Chondrocyte (in vitro differentiated cells): ENCODE measurements at places on chromosomes 2 and 18. TPM values are rescaled to one million over a fixed set of nuclear protein-coding genes. Genes with fewer than 3 reads are reported as not detected.

FLACC1 gene
- total RNA-seq, result 1.4 to 2.1 TPM (median 1.5 TPM) in 3 replicates

DNA sequence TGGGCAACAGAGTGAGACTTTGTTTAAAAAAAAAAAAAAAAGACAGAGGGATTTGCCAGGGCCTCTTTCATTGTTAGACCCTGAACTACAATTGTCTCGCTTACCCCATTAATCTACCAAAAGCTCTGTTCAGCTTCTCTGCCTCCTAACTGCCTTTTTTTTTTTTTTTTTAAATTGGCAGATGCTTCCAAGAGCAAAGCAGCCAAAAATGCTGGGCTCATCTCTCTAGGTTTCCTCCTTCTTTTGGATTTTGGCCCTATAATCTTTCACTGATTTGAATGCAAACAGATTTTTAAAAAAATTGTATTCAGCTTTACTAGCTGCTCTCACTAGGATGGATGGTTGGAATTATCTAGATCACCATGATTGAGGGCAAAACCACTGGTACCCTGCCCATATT is 33.2 kb upstream of the RAPGEF4 start:
- no peak for DNase-seq

GRCh38 chr2:218861645-218862318 is 2.2 kb downstream of the WNT6 start:
- DNase-seq, result peak; percentile 50

- no peak for DNase-seq
Measured at GRCh38 chr2:767440-767839, 90.2 kb upstream of the TMEM18 start.

DNA sequence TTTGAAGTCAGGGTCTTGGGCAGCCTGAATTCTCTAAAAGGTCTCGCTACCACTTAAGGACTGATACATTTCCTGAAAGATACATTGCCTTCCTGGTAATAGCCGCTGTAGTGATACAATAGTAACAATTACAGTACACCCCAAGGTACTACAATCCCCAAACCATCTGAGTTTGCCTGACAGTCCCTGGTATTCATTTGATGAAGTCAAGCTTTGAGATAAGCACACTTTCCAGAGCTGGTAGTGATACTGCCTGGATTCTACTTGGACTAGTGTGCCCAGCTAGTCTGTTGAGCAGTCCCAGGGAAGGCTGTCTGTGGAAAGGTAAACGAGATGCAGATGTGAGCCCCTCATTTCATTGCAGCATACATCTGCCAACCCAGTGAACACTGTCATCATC is 24.4 kb upstream of the ITGB6 start:
- DNase-seq, result no peak

DNA sequence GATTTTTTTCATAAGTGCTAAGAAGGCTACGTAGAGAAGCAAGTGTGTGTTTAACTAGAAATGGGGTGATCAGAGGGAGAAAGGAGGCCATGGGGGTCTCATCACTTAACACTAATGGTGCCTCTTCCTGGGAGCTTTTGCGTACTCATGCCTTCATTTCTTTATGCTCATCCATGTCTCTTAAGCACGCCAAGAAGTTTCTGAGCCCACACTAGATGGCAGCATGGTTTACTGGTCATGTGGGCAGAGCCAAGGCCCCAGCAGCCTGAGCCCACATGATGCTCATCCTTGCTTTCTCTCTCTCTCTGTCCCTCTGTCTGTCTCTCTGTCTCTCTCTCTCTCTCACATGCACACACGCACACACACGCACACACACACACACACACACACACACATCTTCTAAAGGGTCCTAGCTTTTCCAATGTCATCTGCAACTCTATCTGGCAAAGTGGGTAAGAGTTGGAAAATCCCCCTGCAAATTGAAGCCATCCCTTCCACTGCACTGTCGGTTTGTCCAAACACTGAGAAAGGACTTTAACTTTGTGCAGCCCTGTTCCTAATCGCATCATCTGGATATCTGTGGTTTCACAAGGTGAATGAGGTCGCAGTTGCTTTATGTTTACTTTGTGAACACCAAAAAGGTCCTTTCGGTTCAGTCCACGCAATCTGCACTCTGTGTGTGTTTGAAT is 137.1 kb upstream of the CCDC68 start:
- DNase-seq, result no peak
